ENCODE measurements at places on chromosomes 1 and 21.

DNA sequence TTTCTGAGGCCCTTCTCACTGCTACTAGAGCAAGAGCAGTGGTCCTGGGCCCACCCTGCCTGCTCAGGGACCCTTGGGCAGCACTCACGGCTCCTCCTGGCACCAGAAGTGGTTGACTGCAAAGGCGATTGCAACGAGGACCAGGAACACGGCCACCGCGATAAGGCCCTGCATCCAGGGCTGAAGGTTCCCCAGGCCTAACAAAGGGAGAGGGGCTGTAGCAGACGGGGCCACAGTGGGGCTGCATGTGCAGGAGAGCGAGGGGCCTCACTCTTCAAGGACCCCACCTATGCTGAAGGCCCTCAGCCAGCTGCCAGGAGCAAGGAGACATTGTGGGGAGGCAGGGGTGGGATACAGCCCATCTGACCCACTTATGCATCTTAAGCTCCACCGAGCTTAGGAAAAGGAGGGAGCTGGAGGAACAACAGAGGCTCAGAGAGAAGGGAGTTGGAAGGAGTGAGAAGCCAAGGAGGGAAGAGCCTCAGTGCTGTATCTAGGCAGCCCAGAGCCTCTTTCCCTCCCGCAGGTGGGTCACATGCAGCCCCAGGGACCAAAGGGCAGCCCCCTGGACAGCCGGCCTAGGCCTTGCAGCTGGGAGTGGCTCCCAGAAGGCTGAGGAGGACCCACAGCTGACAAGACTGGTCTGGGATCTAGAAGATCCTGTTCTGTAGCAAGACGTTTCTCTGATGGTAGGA, 2.5 kb downstream of the PDZK1IP1 start:
- no peak for DNase-seq

- no peak for DNase-seq
Measured at GRCh38 chr1:32869923-32870614, 643 bp downstream of the FNDC5 start.

DNA sequence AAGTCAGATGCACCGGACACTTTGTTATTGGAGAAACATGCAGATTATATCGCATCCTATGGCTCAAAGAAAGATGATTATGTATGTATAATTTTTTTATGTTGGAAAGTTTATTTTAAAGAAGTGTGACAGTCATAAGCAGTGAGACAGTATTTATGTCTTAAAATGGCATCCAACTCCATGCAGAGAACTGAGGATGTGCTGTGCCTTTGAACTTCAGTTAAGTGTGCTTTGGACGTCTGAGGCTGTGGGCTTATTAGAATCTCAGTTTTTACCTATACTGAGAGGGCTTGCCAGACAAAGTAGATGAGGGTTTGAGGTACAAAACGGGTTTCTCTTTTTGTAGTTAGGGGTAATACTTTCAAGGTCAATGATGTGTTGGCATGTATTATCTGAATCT, 1.5 kb downstream of the RABGGTB start:
- DNase-seq: peak; percentile 19

GRCh38 chr1:71618766-71619530, 538.1 kb upstream of the ZRANB2 start:
- no peak for DNase-seq

GRCh38 chr1:76465030-76465429, 390.5 kb downstream of the ST6GALNAC3 start:
- no peak for DNase-seq

DNA sequence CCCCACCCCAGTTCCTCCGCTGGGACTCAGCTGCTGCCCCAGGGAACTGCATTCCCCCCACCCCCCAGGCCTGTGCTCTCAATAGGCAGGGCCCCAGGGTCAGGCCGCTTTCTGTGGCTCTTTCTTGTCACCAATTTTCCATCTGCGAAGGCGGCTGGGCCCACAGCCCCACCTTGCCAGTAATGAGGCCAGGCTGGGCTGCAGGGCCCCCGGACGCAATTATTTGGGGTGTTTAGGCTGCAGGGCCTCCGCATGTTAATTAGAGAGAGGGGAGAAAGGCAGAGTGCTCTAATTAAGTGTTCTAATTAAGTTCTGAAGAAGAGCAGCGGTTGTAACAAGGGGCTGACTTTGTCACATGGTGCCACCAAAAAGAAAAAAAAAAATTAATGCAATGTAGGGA, 71.8 kb downstream of the EPHB2 start:
- no peak for DNase-seq

DNA sequence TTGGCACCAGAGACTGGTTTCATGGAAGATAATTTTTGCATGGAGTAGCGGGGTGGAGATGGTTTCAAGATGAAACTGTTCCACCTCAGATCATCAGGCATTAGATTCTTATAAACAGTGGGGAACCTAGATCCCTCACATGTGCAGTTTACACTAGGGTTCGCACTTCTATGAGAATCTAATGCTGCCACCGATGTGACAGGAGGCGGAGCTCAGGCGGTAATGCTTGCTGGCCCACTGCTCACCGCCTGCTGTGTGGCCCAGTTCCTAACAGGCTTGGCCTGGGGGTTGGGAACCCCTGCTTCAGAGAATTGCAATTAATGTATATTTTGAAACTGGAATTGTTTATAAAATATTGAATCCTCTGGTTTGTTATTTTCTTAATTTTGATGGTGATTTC, 92.1 kb downstream of the NRIP1 start:
- DNase-seq: no peak

GRCh38 chr1:81598623-81599022, 202.1 kb upstream of the ADGRL2 start:
- DNase-seq: no peak

DNA sequence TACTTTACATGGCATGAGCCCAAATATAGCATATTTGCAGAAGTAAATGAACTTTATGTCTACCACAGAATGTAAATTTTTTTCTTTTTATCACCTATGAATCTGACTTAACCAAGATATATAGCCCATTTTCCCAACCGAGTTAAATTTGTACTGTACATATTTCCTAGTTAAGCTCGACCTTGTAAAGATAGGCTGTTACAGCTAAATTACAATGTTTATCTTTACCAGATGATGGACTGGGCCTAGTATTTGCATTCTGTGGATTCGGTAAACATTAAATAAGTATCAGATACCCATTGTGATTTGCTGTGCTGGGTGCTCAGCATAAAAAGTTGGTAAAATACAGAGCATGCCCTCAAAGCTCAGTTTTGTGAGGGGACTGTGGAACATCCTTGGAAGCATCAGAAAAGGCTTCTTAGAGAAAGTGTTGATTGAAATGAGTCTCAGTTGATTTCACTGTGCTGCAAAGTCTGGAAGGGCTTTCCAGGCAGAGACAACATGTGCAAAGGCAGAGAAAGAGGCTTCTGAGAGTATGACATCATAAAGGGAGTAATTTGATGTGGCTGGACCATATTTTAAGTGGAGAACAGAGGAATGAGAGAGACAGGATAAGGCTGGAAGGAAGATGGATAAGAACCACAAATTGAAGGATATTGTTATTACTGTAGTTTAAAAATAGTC, 27.4 kb downstream of the MORC3 start:
- no peak for DNase-seq

GRCh38 chr1:116498789-116499628, 71.8 kb downstream of the CD58 start:
- DNase-seq: peak; percentile 74

DNA sequence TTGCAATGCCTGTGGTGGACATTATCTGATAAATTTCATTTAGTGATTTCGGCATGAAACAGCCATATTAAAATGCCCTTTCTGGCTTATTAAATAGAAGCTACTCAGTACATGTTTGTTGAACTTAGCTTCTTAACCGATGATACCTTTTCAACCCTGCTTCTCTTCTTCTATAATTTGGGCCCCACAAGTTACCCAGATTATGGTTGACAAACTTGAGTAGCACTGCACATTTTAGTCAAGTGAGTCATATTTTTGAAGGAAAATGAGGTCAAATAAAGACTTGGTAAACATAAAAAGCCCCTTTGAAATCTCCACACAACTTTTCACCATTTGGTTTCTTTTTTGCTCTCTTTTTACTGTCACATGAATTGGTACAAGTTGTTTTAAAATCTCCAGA, 33.8 kb downstream of the GIPC2 start:
- no peak for DNase-seq

GRCh38 chr1:211598514-211598913, 19.6 kb upstream of the SLC30A1 start:
- no peak for DNase-seq

DNA sequence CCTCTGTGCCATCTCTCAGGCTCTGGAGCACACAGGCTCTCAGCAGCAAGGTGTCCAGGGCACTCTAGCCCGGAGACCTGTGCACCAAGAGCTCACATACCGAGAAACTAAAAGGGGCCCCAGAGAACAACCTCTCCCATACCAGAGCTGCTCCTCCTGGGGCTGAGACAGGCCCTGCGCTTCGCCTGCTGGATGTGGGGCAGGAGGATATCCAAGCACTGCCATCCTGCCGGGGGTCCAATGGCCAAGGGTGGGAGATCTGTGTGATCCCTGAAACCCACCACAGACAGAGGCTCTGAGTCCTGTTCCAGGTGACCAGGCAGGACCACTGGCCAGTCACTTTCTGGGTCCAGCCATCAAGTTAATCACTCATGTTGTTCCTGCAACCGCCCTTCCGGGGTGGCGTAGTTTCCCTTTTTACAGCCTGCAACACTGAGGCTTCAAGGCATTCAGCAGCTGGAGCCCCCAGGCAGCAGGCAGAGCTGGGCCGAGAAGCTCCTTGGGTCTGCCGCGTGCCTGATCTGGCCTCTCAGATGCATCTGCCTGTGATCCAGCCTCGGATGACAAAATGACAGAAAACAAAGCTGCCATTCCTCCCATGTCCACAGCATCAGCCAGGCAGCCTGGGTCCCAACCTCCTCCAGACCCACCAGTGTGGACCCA, 36.7 kb upstream of the ACTRT2 start:
- DNase-seq: no peak

DNA sequence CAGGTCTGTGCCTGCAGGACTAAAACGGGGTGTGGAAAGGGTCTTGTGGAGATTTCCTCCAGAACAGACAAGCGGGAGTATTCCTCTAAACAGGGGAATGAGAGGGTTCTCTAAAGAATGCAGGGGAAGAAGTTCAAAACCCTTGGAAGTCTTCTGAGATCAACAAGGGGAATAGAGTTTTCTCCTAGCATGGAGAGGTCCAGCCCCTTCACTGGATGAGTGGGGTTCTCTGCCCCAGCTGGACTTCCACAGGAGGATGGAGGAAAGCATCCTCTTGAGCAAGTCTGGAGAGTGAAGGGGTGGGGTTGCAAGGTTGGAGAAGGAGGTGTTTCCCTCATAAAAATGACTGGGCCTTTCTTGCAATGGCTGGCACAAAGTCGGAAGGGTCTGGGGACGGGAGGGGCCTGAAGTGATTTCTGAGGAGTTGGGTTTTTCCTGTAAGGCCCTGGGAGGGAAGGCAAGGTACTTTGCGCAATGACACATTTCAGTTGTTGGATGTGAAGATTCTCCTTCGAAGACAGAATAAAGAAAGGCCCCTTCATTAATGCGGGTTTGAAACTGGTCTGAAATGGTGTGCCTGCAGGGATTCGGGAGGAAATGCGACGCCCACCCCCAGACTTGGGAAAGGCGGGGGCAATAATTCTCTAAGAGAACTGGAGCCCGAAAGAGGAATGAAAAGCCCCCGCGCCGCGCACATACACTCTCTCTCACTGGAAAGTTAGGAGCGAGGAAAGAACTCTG, 884 bp downstream of the SPATA6 start:
- DNase-seq: no peak

- no peak for DNase-seq
Measured at GRCh38 chr1:150061632-150062101, 5.9 kb upstream of the VPS45 start.

DNA sequence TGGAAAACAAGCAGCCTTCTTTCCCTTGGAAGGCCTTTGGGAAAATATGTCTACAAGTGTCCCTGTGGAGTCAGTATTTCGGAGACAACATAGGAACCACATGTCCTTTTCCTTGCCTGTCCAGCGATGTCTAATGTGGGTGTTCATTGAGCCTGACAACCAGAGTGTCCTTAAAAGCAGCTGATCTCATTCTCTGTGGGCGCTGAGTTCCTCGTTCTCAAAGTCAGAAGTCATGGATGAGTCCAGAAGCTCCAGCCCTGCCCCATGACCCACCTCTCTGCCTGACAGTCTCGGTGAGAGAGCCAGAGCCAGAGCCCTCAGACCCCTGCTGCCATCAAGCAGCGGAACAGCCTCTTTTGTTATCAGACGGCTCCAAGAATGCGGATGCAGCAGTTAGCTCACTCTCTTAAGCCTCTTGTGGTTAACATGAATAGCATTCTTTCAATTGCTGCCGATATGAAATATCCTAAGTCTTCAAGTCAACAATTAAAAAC, 329.2 kb downstream of the TGFB2 start:
- DNase-seq: no peak

- no peak for DNase-seq
Measured at GRCh38 chr1:61520401-61520800, 204.5 kb downstream of the TM2D1 start.

GRCh38 chr1:223216074-223216473, 73.0 kb upstream of the TLR5 start:
- DNase-seq: no peak

DNA sequence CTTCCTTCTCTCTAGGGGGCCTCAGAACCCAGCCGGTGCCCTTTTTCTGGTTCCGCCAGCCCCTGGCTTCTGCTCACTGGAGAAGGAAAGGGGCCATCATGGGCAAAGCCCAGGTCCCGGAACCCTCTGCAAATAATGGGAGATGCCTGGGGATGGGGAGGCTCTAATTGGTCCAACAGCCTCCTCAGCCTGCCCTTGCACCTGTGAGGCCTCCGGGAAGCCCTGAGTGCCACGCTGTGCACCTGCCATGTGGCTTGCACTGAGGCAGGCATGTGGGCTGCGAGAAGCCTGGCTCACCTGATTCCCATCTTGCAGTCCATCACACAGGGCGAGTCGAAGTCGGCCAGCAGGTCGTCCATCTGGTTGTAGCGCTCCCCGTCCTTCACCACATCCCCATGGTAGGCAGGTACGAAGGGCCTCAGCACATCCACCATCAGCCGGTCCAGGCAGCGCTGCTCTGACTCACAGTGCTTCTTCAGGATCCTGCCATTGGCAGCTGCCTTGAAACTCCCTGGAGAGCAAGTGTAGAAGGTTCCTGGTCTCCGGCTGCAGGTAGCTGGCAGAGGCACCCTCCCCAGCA, 92.1 kb downstream of the ITPKB start:
- DNase-seq: no peak

- DNase-seq: no peak
Measured at GRCh38 chr21:31473685-31474345, 129.8 kb upstream of the TIAM1 start.

DNA sequence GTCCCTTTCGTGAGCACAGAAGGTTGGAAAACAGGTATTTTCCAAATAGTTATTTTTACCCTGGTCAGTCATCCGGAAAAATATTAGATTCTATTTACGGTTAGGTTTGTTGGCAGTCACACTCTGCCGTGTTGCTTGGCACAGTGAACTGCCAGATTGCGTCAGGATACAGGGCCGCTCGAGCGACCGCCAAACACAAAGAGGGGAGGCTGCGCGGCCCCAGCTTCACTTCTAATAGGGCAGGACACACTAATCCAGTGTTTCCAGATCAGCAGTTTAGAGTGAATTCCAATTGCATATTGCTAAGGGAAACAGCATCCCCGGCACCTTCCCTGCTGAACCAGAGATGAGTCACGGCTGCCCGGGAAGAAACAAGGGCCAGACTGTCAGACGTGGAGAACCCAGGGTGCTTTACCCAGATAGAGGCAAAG, 22.9 kb downstream of the UMODL1 start:
- no peak for DNase-seq

GRCh38 chr1:169003864-169004516, 102.5 kb upstream of the ATP1B1 start:
- no peak for DNase-seq

GRCh38 chr21:41726058-41726558, 40.7 kb downstream of the RIPK4 start:
- no peak for DNase-seq

- no peak for DNase-seq
Measured at GRCh38 chr1:224666078-224666477, 50.0 kb downstream of the CNIH3 start.
